Epithelial cell of proximal tubule (primary cell): ENCODE measurements at places on chromosomes 2 and 18. TPM values are rescaled to one million over a fixed set of nuclear protein-coding genes. Genes with fewer than 3 reads are reported as not detected.

GRCh38 chr2:240635998-240636547 lies 10.8 kb downstream of the GPR35 start:
- no peak for DNase-seq

DNA sequence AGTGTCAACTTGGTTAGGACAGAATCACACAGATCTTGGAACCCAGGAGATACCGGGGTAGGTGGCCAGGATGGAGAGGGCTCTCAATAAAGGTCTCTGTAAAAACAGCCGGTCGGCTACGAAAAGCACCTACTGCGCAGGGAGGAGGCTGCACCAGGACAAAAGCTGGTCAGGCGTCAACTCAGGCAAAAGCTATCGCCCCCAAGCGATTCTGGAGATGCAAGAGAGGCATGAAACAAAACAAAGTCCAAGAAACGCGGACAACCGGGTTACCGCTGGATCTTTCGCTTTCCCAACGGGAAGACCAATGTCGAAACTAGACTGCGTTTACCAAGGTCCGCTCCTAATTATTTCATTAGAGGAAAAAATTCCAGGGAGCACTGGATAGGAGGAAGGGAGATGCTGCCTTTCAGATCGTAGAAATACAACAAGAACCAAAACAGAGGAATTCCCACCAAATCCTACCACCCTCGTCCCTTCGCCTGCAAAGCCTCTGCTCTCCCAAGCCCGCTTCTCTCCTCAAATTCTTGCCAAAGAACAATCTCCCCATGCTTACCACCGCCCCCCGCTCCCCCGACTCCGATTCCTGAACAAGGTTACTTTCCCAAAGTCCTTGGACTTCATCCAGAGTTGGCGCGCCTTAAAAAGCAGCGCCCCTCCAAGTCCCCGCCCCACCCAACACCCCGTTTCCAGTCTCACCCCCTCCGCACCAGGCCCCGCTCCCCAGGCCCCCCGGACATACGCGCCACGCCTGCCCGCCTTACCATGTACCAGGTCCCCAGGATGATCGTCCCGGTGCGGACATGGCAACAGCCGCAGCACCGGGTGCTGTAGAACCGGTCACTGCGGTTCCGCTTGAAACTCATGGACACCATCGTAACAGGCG lies 539 bp downstream of the LAPTM4A start:
- no peak for DNase-seq

- DNase-seq: no peak
Observed at GRCh38 chr18:10015288-10015701, 101.5 kb downstream of the VAPA start.

DNA sequence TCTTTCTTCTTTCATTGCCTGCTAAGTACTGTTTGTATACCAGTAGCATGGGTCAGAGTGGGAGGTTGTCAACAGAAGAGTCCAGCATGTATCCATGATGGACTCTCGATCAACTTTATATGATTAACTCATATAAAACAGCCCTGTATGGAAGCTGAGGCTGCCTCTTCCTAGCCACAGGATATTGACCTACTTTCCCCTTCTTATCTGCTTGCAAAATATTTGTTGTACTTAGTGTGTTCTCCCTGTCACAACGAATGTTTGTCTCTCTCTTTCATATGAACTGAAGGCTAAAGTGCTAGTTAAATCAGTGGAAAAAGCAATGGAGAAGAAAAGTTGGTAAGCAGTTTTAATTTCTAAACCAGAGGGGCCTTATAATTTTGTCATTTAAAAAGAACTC lies 17.8 kb downstream of the MYO1B start:
- no peak for DNase-seq

GRCh38 chr18:54218299-54218698 lies 6.2 kb downstream of the MBD2 start:
- no peak for DNase-seq

GRCh38 chr2:228107846-228108245 lies 73.6 kb downstream of the SPHKAP start:
- DNase-seq: no peak

DNA sequence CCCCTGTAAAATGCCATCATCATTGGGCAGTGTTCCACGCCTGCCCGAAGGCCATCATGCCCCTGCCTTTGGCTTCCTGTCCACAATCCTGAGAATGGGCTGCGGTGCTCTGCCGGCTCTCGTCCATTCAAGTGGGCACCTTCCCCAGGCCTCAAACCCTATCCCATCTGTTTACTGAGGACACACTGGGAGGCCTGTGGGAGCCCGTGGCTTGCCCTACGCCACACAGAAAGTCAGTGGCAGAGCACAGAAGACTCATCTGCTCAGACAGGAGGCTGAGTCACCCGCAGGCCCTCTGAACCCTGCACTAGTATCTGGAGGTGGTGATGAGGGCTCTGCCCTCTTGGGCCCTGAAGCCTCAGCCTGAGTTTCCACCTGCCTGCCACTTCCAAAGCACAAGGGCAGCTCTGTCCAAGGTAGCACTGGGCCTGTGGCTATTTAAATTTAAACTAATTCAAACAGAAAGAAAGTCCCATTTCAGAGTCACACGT lies 19.1 kb upstream of the ANKRD53 start:
- DNase-seq: no peak

DNA sequence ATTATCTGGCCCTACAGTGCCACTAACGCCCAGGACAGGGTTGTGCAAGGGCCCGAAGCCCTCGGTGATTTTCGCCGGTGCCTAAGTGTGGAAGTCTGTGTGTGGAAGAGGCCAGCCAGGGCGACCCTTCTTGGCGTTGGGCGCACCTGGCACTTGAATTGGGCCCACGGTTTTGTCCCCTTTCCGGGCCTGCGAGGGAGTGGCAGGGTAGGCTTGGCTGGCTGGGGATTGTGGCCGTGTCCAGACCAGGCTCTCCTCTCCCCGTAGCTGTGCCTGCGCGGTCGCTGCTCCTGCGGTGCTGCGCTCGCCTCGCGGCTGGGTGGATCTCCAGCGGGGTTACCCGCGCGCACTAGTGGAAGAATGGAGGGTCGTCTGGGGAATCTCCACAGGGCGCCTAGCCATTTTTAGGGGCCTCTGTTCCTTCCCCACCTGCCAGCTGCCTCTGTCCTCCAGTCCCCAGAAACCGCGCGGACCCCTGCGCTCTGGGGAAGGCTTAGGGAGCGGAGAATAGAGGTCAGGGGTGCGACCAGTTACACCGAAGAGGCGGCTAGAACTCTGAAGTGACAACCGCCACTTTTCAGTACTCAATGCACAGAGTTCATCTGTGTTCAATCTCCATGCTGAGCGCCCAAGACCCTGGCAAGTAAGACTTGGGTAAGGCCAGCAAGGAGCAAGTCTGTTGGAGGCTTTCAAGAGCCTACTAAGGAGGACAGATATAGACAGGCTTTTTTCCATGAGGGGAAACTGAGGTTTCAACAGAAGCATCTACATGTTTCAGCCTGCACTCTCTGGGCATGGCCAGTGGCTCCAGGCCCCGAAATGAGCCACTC lies 16.0 kb downstream of the EVX2 start:
- no peak for DNase-seq

GRCh38 chr2:44623622-44624351 lies 262.0 kb downstream of the CAMKMT start:
- DNase-seq: no peak

DNA sequence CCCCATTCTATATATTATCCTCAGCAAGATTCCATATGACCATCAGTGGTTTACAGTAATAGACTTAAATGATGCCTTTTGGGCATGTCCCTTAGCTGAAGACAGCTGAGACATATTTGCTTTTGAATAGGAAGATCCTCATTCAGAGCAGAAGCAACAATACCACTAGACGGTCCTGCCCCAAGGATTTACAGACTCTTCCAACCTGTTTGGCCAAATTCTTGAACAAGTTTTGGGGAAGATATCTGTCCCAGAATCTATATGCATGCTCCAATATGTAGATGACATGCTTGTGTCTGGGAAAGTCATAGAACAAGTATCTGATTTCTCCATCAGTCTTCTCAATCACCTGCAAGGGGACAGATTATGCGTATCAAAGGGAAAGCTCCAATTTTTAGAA lies 137.1 kb upstream of the RMP24 start:
- DNase-seq: no peak

DNA sequence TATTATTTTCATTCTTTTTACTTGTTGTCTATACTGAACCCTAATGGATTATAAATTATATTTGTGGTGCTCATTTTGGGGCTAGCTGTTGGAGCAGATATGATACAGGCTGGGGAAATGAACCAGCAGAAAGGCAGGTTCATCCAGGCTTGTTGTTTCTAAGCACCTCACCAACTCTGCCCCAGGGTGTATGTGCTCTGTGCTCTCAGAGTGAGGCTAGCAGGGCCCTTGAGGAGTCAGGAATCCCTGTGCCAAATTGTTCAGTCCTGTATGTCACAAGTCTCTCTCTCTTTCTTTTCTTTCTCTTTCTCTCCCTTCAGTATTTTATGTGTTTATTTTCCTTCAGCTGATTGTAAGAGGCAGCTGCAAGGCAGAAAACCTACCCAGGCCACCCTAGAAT lies 181.1 kb upstream of the DPP10 start:
- no peak for DNase-seq

DNA sequence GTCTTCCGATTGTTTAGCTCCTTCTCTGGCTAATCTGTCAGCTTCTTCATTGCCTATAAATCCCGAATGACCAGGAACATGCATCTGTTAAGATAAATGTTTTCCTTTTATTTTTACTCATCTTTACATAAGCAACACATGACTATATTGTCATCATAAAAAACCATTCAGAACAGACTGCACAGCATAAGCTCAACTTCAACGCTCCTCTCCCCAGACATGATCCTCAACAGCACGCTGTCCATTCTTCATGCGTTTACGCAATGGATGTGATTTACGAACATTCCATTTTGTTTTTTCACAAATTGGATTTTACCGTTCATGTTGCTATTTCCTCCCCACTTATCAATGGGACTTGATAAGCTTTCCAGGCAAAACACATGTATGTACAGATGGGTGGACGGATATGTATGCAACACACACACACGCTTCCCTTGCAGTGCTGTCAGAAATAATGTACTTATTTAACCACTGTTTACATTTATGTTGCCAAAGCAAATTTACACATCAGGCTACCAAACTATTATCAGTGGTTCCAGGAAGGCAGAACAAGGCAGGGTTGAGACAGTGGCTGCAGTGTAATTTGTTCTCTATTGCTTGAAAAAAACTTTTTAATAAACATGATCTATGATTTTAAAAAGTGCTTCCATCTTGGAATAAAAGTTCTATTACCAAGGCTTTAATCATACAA lies 12.2 kb downstream of the RNASEH1 start:
- no peak for DNase-seq

DNA sequence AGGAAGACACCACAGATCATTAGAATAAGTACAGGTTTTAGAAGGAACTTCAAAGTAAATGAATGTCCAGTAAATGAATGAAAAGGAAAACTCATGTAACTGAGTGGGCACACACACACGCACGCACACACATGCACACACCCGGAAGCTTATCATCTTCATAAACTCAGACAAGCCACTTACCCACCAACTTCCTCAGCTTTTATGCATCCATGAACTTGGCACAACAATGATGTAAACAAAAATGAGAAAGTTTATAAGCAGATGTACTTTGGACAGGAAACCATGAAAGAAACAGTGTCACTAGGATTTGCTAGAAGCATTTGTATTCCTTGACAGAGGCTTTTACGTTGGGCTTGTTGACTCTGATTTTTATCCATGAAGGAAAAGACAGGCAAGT lies 23.2 kb downstream of the RNF152 start:
- no peak for DNase-seq

DNA sequence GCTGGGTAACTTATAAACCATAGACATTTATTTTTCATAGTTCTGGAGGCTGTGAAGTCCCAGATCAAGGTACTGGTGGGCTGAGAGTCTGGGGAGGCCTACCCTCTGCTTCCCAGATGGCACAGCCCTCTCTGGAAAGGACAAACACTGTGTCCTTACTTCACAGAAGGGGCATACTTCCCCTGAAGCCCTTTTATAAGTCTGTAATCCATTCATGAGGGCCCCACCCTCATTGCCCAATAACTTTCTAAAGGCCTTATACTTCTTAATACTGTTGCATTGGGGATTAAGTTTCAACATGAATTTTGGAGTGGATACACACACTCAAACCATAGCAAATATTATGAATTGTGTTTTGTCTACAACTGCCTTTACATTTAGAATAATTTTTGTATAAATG lies 36.0 kb downstream of the ATIC start:
- no peak for DNase-seq

DNA sequence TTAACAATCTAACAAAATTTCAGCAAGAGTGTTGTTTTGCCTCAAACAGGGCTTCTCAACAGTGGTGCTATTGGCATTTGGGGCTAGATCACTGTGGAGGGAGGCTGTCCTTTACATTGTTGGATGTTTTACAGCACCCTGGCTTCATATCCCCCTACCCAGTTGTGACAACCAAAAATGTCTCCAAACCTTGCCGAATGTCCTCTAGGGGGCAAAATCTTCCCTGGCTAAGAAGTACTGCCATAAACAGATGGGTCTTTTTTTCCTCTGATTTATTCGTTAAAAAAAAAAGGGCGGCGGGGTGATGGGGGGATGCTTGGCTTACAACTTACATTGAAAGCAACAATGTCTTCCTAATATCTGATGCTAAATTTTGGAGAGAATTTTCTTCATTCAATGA lies 207.6 kb upstream of the CCDC150 start:
- no peak for DNase-seq

DNA sequence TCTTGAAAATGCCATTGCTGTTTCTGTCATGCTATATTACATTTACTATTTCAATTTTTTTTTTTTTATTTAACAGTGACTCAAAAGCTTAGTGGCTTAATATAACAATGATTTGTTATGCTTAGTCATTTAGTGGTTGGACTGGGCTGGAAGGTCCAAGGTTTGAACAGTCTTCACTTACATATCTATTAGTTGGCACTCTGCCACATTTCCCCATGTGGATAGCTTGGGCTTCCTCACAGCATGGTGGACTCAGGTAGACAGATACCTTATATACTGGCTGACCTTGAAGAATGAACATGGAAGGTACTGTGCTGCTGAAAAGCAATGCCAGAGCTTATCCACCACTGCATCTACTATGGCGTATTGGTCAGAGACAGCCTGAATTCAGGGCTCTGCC lies 909.5 kb upstream of the SOX11 start:
- DNase-seq: no peak

DNA sequence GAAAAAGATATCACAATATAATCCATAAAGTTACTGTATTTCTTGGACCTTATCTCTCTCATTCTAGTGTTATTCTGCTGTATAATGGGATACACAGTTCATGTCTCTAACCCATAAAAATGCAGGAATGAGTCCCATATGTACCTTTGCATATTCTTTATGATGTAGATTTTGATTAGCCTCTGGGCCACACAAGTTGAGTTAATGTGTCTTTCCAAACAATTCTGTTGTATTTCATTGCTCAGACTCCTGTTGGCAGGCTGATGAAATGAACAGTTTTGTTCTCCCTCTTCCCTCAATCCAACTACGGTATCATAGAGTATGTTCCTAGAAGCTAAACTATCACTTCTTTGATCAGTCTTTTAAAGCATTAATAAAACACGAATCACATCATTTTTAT lies 113.2 kb upstream of the SATB2 start:
- DNase-seq: no peak

PTPN18 gene
- total RNA-seq: 18.7 and 23.8 TPM in 2 replicates

KRTCAP3 gene
- total RNA-seq: 10.0 and 20.5 TPM in 2 replicates

CABYR gene
- 11.4 and 15.7 TPM in 2 replicates for total RNA-seq

HOXD12 gene
- total RNA-seq: not detected in 2 replicates

KCNG2 gene
- total RNA-seq: not detected in 2 replicates

DSC2 gene
- total RNA-seq: 12.2 and 19.6 TPM in 2 replicates

UGT1A7 gene
- total RNA-seq: 0.14 TPM in 1 of 2 replicates, not detected in the other

IL1F10 gene
- not detected in 2 replicates for total RNA-seq

ARHGAP25 gene
- total RNA-seq: not detected in 2 replicates
